Activated T-helper 1 cell treated with anti-CD3 and anti-CD28 coated beads, Interleukin-12 subunit alpha, Interleukin-12 subunit beta, Interleukin-2, Interleukin-4 antibody, amounts not matched to agents 30 ng/mL and 10 ng/mL and 1 ng/mL, durations not matched to agents 14 hours and 24 hours and 36 hours (primary cell): ENCODE measurements at places on chromosomes 13 and 19. TPM values are rescaled to one million over a fixed set of nuclear protein-coding genes. Genes with fewer than 3 reads are reported as not detected.

The ZNF808 gene
- 19.1 and 20.0 TPM in 2 replicates for total RNA-seq

DNA sequence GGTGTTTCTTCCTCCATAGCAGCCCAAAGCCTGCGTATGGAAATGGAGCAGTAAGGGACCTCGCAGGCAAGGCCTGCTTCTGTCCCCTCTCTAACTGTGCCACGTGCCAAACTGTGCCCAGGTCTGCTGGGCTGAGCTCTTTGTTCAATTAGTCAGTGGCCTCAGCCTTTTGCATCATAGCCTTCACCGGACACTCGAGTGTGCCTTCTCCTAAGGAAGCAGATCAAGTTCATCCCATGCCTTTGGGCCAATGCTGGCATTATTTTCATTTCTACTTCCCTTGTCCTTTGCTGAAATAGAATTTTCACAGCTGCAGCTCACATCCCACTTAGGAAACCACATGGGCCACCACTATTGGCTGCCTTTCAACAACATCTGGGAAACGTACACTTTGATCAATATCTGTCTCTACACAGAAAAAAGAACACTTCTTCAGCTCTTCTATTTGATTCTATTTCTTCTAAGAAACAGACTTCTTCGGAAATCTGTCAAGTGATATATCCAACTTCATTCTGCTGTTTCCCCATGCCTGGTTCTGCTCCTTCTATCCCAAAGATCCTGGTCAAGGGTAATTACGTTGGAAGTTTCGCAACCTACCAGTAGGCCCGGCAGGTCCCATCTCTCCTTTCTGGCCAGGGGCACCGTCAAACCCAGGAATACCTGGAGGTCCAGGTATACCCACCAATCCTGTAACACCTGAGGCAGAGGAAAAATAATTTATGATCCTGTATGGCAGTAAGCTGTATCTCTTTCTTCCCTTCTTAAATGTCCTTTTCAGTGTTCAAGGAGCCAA is 143.9 kb downstream of the COL4A1 start:
- H3K27me3 ChIP-seq: peaks cover 2% of the 10 kb centered on the region
- H3K36me3 ChIP-seq: no peaks in the 10 kb centered on the region
- H3K4me1 ChIP-seq: no peaks in the 10 kb centered on the region
- H3K27ac ChIP-seq: no peak overlapping the region
- DNase-seq: no peak
- no peak overlapping the region for H3K4me3 ChIP-seq

GRCh38 chr13:72651144-72651543 is 76.3 kb downstream of the MZT1 start:
- DNase-seq: no peak
- H3K4me1 ChIP-seq: no peaks in the 10 kb centered on the region
- H3K36me3 ChIP-seq: no peaks in the 10 kb centered on the region
- no peak overlapping the region for H3K4me3 ChIP-seq
- no peak overlapping the region for H3K27ac ChIP-seq
- peaks cover 2% of the 10 kb centered on the region for H3K27me3 ChIP-seq

DNA sequence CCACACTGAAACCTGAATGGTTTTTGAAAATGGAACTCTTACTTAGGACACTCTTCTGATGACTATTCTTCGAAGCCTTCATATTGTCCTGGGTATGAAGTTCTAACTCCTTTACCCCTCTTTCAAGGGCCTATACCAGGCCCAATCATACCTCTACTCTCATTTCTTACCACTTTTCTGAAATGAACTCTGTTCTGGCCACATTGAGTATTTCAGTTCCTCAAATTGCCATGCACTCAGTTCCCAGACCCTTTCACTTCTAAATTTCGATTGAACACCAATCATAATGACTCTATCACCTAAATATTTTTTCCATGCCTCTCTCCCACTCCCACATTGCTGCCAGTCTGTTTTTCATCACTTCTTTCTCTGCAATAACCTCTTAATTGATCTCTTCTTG is 53.7 kb downstream of the LACC1 start:
- no peak overlapping the region for H3K27ac ChIP-seq
- H3K27me3 ChIP-seq: peaks cover 20% of the 10 kb centered on the region
- DNase-seq: no peak
- H3K36me3 ChIP-seq: no peaks in the 10 kb centered on the region
- H3K4me3 ChIP-seq: no peak overlapping the region

DNA sequence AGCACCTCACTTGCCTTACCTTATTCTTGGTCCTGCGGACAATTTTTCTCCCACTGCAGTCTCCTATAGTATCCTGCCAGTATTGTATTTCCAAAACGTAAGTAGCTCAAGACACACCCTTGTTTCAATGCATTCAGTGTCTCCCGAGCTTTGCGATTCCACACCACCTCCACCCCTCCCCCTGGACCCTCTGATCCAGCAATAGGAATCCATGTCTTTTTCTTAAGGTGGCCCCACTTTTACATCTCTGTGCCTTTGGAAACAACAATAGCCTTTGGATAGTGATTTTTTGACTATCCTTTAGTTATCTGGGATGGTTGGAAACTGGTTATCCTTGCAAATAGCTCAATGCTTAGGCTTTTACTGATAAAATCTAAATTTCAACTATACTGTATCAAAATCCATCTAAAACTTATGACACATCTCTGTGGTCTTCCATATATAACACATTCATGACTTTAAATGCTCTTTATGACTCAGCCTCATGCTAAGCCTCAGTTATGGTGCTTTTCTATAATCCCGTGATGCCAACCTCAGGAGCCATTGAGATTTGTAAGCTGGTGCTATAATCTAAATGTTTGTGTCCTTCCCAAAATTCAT is 27.1 kb downstream of the FAM216B start:
- no peaks in the 10 kb centered on the region for H3K36me3 ChIP-seq
- H3K4me3 ChIP-seq: no peak overlapping the region
- H3K4me1 ChIP-seq: no peaks in the 10 kb centered on the region
- H3K27ac ChIP-seq: no peak overlapping the region
- DNase-seq: no peak

DNA sequence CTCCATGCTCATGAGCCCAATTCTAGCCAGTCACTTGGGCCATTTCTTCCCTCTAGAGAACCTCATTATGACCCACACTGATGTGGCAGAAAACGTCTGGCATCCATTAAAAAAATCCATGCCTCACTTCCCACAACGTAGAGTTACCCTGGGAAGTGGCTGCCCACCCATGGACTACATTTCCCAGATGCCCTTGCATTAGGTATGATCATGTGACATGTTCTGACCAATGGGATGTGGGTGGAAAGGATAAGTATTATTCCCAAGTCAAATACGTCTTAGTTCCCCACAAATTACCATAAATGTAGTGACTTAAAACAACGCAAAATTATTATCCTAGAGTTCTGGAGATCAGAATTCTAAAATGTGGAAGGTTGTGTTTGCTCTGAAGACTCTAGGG is 47.9 kb upstream of the ZNRF4 start:
- H3K36me3 ChIP-seq: no peaks in the 10 kb centered on the region
- peaks cover 3% of the 10 kb centered on the region for H3K27me3 ChIP-seq
- H3K27ac ChIP-seq: no peak overlapping the region
- H3K4me3 ChIP-seq: no peak overlapping the region

The LYPD3 gene
- 4.1 and 5.3 TPM in 2 replicates for total RNA-seq

The ADM5 gene
- total RNA-seq: 6.0 and 6.9 TPM in 2 replicates

- no peaks in the 10 kb centered on the region for H3K4me1 ChIP-seq
- no peak overlapping the region for H3K27ac ChIP-seq
- no peaks in the 10 kb centered on the region for H3K36me3 ChIP-seq
- no peak for DNase-seq
These were observed 1.5 kb downstream of the IFNL4 start for GRCh38 chr19:39246951-39247669.

The GPR12 gene
- not detected in 2 replicates for total RNA-seq

DNA sequence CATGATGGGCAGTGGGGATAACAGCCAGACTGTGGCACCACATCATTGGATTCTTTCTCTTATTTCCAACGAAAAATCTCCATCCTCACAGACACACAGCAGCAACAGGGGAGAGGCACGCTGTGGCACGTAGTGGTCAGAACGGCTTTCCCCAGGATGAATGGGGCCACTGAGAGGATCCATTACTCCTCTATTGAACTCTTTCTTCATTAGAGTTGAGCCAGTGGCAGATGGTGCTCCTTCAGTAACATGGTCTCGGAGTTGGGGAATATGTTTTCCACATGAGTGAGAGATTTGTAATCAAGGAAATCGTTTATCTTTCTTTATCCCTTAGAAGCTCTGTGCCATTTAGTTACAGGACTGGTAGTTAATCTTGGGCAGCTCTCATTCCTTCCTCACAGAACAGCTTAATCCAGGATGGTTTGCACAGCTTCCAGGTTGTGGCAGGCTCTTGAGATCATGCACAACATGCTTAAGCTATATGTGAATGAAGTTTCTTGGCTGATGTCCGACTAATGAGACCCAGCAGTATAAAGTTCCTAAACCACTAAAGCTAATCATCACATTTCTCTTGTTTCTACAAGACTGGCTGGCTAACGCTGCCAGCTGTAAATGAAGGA is 180.5 kb upstream of the SLC10A2 start:
- H3K27me3 ChIP-seq: no peaks in the 10 kb centered on the region
- no peak for DNase-seq
- H3K36me3 ChIP-seq: no peaks in the 10 kb centered on the region
- H3K27ac ChIP-seq: no peak overlapping the region
- H3K4me1 ChIP-seq: no peaks in the 10 kb centered on the region
- no peak overlapping the region for H3K4me3 ChIP-seq

The WDR62 gene
- total RNA-seq: 22.0 and 24.9 TPM in 2 replicates

DNA sequence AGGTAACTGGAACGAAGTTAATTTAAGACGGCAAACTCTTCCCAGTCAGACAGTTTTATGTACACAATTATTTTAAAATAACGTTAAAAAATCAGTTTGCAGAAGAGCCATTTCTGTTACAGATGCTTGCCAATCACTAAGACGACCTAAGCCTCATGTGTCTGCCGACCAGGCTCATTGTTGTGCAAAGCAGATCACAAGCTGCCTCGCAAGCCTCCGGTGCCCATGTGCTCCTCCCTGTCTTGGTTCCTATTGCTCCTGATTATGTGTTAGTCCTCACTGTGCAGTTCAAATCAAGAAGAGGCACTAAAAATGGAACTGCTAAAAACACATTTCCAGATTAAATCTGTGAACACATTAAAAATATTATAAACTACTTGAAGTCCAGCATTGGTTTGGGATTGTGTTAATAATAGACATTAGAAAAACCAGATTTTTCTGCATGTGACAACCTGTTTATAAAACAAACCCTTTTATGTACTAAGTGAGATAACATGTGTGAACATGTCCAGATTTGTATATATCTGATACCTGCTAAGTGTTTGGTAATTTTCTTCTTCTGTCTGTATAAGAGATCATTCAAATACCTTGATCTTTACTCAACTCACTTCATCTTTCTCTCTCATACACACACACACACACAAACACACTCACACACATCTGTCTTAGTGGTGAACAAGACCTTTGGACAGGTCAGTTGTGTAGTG is 81.9 kb upstream of the SLC15A1 start:
- H3K27ac ChIP-seq: no peak overlapping the region
- no peaks in the 10 kb centered on the region for H3K4me1 ChIP-seq
- no peak for DNase-seq
- H3K27me3 ChIP-seq: no peaks in the 10 kb centered on the region

DNA sequence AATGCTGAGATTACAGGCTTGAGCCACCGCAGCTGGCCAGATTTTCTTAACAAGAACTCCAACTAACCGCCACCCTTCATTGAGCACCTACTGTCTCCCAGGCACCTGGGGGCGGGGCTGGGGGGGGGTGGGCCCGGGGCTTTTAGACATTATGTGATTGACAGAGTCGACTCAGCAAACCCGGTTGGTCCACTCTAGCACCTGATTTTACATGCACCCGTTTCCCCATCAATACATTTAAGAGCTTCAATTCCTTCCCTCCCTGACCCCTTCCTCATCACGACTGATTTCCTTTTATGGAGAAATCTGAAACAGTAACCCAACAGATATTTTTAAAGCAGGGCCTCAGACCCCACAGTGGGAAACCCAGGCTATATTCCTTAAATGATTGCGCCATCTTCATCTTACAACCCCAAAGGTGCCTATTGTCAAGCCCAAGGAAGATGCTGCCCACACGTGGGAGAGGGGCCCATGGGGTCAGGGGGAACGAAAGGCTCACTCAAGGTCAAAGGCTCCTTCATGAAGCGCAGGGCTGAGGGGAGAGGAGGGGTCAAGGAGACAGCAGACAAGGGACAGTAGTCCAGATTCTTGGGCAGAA is 1.8 kb downstream of the INSR start:
- no peak overlapping the region for H3K27ac ChIP-seq
- no peaks in the 10 kb centered on the region for H3K36me3 ChIP-seq
- peaks cover 5% of the 10 kb centered on the region for H3K4me1 ChIP-seq
- peaks cover 32% of the 10 kb centered on the region for H3K27me3 ChIP-seq
- H3K4me3 ChIP-seq: peak overlapping the region; percentile 32

The PDCD2L gene
- total RNA-seq: 51.3 and 52.3 TPM in 2 replicates

The CEACAM5 gene
- not detected in 2 replicates for total RNA-seq

- H3K4me3 ChIP-seq: no peak overlapping the region
- peaks cover 22% of the 10 kb centered on the region for H3K4me1 ChIP-seq
- H3K27me3 ChIP-seq: no peaks in the 10 kb centered on the region
These were observed 9.6 kb upstream of the SBNO2 start for GRCh38 chr19:1183543-1184172.

The GPR4 gene
- not detected in 2 replicates for total RNA-seq

- H3K36me3 ChIP-seq: peaks cover 31% of the 10 kb centered on the region
- H3K27me3 ChIP-seq: no peaks in the 10 kb centered on the region
- no peak overlapping the region for H3K27ac ChIP-seq
- DNase-seq: no peak
These were observed 38.6 kb downstream of the TMTC4 start for GRCh38 chr13:100636004-100636403.

GRCh38 chr19:29890392-29890791 is 51.6 kb upstream of the URI1 start:
- H3K36me3 ChIP-seq: no peaks in the 10 kb centered on the region
- H3K4me3 ChIP-seq: no peak overlapping the region
- no peak for DNase-seq

The CD33 gene
- total RNA-seq: 6.3 and 6.8 TPM in 2 replicates

GRCh38 chr19:14786421-14786851 is 8.1 kb upstream of the ADGRE2 start:
- no peak for DNase-seq
- no peak overlapping the region for H3K4me3 ChIP-seq
- H3K4me1 ChIP-seq: peaks cover 10% of the 10 kb centered on the region
- no peak overlapping the region for H3K27ac ChIP-seq
- no peaks in the 10 kb centered on the region for H3K36me3 ChIP-seq

The NOP53 gene
- 206 and 211 TPM in 2 replicates for total RNA-seq

The COX6B2 gene
- total RNA-seq: 0.26 TPM in 1 of 2 replicates, not detected in the other
